ENCODE measurements at places on chromosomes 5 and 9. TPM values are rescaled to one million over a fixed set of nuclear protein-coding genes. Genes with fewer than 3 reads are reported as not detected.

DNA sequence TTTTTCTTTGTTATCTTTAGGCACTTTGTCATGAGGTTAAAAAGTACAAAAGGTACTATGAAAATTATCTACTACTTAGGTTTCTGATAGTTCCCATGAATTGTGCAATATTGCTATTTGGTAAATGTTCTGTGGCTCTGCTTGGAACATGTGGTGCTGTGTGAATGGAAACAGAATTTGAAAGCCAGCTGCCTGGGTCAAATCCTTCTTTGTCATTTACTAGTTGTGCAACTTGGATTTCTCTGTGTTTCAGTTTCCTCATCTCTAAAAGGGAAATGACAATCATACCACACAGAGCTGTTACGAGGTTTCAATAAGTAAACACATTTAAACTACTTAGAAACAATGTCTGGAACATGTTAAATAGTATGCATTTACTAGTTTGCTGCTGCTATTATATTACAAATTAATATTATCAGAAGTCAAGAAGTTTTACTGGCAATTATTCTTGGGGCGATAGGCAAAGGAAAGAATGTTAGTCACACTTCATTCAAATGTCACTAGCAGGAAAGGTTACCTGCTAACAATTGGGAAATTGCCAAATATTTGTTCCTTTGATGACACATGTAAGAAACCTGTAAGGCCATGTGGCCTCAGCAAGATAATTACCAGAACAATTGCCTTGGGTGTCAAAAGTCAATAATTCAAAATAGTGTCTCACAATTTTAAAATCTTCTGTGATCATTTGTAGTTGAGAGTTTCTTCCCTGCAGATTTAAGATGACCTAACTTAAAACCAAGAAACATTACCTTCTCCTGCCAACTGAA, 184.8 kb downstream of the KIAA0825 start:
- DNase-seq, result no peak

GRCh38 chr5:56152437-56152836, 80.7 kb downstream of the ANKRD55 start:
- DNase-seq, result no peak

- DNase-seq, result peak; percentile 28
Observed at GRCh38 chr9:107707428-107707837, 217.9 kb upstream of the KLF4 start.

DNA sequence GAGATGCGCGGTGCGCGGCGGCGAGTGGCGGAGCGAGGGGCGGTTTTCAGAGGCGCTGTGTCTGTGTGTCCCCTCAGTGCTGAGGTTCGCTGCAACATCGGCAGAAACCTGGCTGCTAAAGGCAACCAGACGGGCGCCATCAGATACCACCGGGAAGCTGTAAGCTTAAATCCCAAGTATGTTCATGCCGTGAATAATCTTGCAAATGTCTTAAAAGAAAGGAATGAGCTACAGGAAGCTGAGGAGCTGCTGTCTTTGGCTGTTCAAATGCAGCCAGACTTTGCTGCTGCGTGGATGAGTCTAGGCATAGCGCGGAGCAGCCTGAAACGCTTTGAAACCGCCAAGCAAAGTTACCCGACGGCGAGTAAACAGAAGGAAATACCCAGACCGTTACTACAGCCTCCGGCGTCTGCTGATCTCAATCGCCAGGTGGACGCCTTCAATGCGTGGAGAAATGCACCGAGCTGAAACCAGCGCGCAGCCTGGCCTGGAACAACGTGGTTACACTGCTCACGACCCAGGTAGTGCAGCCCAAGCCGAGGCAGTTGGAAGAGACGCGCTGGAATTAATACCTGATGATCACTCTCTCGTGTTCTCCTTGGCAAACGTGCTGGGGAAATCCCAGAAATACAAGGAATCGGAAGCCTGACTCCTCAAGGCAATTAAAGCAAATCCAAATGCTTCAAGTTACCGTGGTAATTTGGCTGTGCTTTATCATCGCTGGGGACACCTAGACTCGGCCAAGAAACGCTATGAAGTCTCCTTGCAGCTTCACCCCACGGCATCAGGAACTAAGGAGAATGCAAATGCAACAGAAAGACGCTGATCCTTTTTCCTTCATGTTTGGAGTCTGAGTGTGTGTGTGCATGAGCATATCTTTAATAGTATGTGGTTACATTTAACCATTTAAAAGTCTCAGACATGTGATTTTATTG, 15.9 kb downstream of the OR2V1 start:
- DNase-seq, result no peak

GRCh38 chr5:170533383-170533782, 29.6 kb downstream of the KCNIP1 start:
- no peak for DNase-seq

- DNase-seq, result no peak
Observed at GRCh38 chr9:104256696-104257062, 162.6 kb downstream of the SMC2 start.

TSSK1B gene
- total RNA-seq, result not detected

GRCh38 chr9:101030086-101030391, 1.5 kb downstream of the PLPPR1 start:
- no peak for DNase-seq

DNA sequence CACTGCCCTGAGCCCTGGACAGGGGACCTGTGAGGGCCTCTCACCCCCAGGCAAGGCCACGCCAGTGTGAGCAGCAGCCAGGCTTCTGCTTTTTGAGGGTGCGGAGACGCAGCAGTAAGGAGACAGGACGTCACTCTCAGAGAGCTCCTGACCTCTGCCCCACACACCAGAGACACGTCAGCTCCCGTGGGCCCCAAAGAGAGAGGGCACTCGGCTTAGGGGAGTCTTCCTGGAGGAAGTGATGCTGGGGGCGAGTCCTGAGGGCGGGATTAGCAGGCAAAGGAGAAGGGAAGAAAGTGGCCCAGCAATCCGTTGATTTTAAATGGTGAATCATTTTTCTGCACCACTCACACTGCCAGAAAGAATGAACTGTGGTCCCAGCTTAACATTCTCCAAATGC, 24.0 kb upstream of the SLC9A3 start:
- DNase-seq, result no peak

DNA sequence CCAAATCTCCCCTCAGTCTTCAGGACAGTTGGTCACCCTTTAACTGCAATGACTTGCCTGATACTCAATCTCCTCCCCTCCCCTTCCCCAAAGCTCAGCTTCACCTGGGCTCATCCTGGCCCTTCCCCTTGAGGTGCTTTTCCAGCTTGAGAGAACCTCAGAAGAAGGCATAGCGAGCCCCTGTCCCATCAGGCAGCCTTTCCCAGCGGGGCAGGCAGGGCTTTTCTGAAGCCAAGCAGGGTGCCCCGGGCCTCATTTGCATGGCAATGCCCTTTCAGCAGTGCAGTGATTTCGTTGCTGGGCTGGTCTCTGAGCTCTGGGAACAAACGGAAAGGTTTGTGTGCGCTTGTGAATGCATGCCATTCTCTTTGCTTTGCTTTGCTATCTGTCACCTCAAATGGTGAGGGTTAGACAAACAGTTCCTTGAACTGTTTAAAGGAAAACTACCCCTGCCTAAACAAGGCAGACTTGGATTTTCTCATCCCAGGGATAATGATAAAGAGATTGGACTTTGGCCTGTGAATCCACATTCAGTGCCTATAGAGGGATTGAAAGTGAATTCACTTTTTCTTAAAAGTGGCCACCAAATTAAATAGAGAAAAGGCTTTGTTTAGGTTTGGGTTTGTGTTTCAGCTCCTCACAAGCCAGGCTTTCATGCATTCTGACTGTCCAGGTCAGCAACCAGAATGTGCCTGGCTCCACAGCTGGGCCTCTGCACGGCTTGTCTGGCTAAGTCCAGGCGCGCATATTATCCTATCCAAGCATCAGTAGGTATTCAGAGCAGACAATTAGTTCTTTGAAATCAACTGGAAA, 165.3 kb downstream of the ZNF608 start:
- DNase-seq, result peak; percentile 10

GNA14 gene
- not detected for total RNA-seq

DNA sequence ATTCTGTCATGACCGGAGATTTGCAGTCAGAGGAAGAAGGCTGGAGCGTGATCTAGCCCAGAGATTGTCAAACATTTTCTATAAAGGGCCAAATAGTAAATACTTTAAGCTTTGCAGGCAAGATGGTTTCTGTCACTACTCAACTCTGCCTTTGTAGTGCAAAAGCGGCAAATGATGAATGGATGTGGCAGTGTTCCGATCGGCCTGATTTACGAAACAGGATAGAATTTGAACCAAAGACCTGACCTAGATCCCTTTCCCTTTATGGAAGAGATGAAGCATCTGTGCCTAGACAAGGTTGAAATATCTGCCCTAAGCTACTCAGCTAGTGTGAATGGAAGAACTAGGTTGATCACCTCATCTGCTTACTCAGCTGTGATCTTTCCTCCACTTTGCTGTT, 209.5 kb downstream of the YTHDC2 start:
- no peak for DNase-seq

- no peak for DNase-seq
Observed at GRCh38 chr9:30120666-30121065, 2263.8 kb upstream of the ACO1 start.

DNA sequence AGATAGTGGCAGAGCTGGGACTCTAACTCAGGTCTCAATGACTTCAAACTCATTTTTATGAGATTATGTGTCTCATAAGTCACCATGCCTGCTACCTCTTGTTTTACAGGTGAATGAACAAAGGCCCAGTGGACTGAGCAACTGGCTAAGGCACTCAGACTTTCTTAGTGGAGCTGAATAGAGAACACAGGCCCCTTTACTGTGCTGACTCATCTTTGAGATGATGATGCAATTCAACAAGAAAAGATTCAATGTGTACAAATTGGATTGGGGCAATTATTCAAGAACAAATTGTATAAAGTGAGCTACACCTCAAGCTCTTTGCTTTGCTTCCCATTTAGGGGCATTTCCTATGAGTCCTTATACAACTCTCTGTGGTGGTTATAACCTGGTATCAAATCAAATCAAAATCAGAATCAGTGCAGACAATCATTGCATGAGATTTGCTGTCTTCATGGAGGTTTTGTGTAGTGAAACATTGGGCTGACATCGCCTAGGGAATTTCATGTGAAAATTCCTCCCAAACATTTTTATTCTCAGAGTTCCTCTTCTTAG, 84.3 kb upstream of the PPP2R2B start:
- no peak for DNase-seq

DNA sequence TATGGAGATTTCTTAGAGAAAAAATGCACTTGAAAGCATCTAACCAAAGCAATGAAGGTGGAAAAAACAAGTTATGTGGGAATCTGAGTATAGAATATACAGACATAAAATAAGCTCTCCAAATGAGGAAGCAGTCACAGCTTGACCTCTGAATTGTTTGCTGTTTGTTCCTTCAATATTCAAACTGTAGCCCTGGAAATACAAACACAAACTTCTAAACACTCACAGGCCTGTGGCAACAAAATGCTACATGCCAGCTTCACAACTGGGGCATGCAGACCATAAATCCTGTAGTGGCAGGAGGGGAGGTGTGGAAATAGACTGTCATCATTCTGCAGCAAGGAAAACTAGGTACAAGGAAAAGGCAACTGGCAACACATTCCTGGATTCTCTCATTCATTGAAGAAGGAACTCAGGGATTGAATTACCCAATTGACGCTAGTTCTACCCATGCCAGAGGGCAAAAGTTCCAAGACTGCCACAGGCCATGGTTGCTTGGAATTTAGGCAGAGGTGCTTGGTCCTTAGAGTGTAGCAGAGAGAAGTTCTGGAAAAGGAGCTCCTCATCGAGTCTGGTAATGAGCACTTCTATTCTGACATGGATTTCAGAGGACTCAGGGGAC, 349.6 kb downstream of the PDE4D start:
- DNase-seq, result no peak

RNF14 gene
- 50.5 TPM for total RNA-seq

PDZD2 gene
- total RNA-seq, result 0.76 TPM

DNA sequence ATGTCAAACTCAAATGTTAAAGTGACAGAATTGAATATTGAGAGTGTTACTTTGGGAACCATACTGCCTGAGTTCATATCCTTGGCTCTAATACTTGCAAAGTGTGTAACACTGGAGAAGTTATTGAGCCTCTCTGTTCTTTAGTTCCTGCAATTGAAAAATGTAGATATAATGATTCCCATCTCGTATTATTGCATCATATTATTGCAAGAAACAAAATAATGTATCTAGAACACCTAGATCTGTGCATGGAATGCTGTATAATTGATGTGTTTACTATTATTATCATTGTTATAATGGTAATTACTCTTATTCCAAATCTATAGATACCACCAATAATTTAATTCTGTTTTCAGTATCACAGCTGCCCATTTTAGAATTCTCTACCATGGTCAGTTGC, 310.3 kb downstream of the GABRG2 start:
- no peak for DNase-seq

C1QTNF2 gene
- 21.1 TPM for total RNA-seq

GRCh38 chr5:169190849-169191248, 110.1 kb downstream of the SLIT3 start:
- no peak for DNase-seq

MYMK gene
- total RNA-seq, result 1.1 TPM

DNA sequence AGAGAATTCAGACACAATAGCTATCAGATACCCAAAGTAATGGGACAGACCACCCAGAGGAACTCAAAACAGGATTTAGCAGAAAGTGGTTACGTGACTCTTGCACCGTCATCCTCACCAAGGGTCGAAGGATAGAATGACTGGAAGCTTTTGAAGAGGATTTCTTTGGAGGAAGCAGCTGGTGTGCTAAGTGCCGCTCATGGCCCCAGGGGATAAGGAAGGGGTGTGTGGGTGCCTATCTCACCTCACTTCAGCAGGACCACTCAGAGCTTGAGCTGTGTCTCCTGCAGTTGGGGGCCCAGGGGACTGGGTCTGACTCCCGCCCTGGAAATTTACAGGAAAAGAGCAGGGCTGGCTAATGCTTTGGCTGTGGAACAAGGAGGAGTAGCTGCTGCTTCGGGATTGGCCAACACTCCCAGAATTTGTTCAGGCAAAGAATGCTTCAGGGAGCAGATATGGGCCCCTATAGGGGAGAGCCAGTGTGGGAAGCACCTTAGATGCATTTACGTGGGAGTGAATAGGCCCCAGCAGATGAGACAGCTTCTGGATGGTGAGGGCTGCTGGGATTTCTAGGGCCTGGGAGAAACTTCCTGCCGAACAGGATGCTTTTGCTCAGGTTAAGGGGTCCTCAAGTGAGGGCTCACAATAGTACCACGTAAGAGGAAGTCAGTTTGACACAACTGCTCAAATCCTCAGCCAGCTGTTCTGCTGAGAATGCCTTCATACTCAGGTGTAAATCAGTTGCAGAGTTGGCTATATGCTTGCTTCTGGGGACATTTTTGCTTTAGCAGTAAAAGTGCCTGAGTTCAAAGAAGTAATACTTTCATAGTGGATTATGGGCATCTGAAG, 29.1 kb upstream of the TOMM5 start:
- peak; percentile 94 for DNase-seq

GRIA1 gene
- total RNA-seq, result not detected

KIF20A gene
- 89.5 TPM for total RNA-seq

S1PR3 gene
- total RNA-seq, result not detected

DNA sequence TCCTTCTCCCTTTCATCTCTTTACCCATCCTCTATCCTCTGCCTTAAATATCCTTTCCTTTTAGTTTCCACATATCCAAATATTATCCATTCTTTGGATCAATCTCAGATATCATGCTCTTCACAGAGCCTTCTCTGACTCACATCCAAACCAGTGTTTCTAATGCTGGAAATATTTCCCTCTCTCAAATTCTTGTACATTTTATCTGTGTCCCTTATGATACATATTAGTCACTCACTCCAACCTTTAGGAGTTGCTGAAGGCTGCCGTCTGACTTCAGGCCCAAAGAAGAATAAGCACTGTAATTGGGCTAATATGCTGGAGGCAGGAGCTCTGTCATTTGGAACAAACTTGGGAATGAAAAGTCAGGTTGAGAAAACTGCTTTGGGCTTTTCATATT, 156.4 kb upstream of the RUSC2 start:
- DNase-seq, result no peak

- no peak for DNase-seq
Observed at GRCh38 chr9:115400796-115401195, 282.8 kb upstream of the TNC start.
